ENCODE measurements at places on chromosomes 11 and 22.
A peak's percentile ranks its signal among the peaks of the same experiment; 100 is the strongest.

GRCh38 chr11:17649261-17649660 is 70.1 kb upstream of the MYOD1 start:
- no peak for DNase-seq

DNA sequence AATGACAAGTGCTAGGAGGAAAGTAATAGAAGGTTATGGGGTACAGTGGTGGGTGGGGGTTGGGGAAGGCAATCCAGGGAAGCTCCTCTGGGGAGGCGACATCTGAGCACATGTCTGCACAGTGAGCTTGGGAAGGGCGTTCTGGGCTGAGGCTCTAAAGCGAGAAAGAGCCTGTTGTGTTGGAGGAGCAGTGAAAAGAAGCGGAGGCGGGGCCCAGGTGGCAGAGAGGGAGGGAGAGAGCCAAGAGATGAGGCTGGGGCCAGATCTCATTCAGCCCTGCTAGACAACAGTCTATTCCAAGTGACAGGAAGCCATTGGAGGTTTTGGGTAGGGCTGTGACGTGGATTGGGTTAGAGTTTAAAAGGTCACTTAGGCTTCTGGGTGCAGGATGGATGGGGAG is 55.3 kb upstream of the PARVG start:
- no peak for DNase-seq

- DNase-seq: no peak
Observed at GRCh38 chr11:35911013-35911412, 32.8 kb upstream of the LDLRAD3 start.

DNA sequence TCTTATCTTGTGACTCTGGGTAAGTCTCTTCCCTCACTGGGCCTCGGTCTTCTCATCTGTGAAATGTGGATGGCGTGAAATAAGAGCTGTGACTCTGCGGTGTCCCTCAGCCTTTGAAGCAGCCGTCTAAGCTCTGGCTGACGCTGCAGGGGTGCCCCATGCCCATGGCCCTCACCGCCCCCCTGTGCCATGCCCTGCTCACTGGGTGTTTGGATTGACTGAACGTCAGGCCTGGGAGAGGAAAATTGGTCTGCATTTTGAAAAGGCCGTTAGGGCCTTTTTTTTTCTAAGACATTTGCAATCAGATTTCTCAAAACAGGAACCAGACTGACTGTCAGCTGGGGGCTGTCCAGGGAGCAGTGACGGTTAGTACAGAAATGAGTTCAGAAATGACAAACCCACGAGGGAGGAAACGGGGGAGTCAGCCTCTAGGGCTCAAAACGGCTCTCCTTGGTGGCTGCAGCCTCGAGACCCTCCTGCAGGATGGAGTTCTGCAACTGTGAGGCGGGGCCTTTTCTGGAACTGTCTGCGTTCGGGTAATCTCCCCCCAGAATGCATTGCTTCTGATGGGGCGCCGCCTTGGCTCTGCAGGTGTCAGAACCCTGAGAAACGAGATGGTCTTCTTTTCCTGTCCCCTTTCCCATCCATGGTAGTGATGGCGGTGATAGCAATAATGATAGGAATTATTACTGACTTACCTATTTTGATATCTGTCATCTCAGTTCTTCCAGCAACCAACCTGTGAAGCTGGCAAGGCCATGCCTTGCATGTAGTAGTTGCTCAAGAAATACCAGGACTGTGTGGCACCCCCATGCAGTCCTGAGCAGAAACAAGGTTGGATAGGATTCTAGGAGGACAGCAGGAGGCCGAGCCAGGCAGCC is 2.0 kb downstream of the GRK2 start:
- peak; percentile 68 for DNase-seq

- peak; percentile 71 for DNase-seq
Observed at GRCh38 chr11:123429913-123430720, at the start of gene GRAMD1B. GRAMD1B (plus strand) TSS chr11:123430269; CDS start chr11:123430793, 524 bp downstream.

DNA sequence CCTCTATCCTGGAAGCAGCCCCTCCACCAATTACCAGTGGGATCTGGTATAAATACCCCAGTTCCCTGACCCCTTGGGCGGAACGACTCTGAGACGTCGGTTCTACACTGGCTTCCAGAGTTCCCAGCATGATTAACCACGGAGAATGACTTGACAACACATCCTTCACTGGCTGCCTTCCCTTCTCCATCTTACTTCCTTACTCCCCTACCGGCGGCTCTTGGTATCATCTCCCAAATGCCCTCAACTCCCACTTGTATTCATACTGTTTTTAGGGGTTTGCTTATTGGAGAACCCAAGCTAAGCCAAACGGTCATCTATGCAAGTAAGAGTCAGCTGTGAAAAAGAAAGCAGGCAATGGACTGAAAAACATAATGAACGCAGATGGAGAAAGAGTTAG is 56.1 kb downstream of the APOL3 start:
- no peak for DNase-seq

- no peak for DNase-seq
Observed at GRCh38 chr11:11786234-11786633, 55.5 kb upstream of the USP47 start.

GRCh38 chr11:94997437-94997836 is 23.9 kb downstream of the KDM4D start:
- no peak for DNase-seq

DNA sequence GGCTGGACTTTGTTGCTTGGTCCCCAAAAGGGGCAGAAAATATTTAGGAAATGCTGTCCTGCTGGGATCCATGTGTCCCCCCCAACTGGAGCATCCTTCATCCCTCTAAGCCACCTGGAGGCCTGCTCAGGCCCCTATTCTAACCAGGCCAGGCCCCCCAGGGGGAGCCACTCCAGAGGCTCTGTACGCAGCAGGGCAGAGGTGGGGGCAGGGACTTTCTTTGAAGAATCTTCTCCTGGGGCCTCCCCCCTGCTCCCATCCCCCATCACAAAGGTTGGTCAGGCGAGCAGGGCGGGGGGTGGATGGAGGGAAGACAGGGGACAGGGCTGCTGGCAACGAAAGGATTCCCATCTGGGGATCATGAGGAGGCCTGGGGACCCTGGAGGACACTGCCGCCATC is 170.8 kb downstream of the MN1 start:
- DNase-seq: no peak

DNA sequence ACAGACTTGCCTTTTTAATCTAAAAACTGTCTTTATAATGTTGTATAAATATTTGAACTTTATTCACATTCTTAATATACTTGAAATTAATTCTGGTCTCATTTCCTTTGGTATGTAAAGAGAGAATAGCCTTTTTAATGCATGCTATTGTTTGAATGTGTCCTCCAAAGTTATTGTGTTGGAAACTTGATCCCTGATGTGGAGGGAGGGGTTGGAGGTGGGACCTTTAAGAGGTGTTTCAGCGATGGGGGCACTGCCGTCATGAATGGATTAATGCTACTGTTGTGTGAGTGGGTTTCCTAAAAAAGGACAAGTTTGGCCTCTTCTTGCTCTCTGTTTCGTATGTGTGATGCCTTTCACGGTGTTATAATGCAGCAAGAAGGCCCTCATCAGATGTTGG is 131.7 kb downstream of the DDX10 start:
- no peak for DNase-seq

GRCh38 chr11:3000032-3000961 is 8.2 kb upstream of the NAP1L4 start:
- no peak for DNase-seq

DNA sequence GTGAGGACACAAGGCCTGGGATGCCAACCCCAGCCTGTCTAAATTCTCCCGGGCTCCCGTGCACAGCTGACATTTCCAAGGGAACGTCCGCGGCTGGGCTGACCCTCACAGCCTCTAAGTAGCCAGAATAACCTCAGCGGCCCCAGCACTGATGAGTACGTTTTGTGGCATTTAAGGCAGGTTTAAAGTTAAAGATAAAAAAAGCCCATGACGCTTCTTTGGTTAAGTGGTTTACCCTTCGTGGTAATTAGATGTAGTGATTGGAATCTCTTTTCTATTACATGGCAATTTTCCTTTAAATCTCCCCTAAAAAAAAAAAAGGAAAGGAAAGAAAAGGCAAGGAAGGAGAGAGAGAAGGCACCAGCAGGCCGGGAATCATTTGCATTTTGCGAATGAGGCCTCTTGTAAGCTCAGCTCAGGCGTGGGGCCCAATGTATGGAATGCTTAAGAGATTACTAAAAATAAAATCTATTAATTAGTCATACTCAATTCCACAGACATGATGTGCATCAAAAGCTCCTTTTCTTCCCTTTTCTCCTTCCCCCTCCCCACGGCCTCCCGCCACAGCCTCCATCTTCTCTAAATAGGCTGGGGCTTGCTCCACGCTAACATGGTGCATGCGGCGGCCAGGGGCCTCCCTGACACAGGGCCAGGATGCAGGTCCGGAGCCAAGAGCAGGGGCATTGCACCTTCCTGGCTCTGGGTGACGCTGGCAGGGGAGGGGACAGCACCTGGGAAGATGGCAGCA is 44.1 kb downstream of the MACROD1 start:
- no peak for DNase-seq

GRCh38 chr11:8059571-8060011 is 21.4 kb upstream of the TUB start:
- DNase-seq: no peak

DNA sequence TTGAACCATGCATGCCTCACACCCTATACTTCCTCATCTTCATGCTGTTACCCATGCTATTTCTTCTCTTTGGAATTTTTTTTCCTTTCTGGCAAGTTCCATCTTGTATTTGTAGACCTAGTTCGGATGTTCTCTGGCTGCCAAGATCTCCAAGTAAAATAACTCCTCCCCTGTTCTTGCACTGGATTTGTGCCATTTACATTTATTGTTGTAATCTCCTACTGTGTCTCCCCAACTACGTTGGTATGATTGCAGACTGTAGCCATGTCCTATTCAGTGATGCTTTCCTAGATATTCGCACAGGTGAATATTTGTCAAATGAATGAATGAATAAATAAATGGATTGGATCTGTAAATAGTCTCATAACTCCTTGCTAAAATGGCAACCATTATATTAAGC is 546.0 kb downstream of the MN1 start:
- no peak for DNase-seq

DNA sequence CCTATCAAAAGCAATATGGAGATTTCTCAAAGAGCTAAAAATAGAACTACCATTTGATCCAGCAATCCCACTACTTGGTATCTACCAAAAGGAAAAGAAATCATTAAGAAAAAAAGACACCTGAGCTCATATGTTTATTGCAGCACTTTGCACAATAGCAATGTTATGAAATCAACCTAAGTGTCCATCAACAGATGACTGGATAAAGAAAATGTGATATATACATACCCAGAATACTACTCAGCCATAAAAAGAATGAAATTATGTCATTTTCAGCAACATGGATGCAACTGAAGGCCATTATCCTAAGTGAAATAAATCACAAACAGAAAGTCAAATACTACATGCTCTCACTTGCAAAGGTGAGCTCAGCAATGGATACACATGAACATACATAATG is 1565.5 kb upstream of the RAG2 start:
- no peak for DNase-seq

DNA sequence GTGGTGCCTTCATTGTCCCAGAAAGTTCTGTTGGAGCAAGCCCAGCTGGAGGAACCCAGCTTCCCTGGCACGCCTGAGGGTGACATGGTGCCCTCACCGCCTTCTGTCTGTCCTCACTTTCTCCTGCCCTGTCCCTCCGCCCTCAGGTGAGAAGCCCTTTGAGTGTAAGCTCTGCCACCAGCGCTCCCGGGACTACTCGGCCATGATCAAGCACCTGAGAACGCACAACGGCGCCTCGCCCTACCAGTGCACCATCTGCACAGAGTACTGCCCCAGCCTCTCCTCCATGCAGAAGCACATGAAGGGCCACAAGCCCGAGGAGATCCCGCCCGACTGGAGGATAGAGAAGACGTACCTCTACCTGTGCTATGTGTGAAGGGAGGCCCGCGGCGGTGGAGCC is 46.0 kb upstream of the NNMT start:
- DNase-seq: no peak

DNA sequence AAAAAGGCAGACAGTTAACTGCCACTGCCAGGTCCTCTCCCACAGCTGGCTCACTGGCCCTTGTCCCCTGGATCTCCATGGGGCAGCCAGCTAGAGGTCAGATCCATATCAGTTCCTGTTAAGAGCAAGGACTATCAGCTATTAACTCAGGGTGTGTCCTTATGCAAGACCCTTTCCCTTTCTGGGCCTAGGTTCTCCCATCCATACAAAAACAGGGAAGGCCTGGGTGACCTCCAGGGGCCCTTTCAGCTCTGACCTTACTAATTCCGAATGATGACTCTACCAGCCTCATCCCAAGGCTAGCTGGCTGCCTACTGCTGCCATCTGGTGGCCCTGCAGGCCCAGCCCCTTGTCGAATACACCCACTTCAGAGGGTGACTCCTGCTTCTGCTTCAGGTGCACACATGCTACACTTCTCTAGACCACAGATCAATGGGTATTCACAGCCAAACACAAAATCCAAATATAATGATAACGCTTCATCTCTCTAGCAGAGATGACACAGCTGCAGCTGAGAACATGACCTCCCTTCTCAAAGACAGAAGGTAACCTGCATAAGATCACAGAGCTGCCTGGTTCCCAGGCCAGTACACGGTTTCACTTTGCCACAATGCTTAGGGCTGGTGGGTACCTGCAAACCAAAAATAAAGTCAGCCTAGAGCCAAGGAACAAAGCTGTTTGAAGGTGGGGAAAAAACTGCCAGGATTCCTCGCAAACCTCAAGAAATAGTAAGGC is 34.1 kb downstream of the SERGEF start:
- DNase-seq: no peak

DNA sequence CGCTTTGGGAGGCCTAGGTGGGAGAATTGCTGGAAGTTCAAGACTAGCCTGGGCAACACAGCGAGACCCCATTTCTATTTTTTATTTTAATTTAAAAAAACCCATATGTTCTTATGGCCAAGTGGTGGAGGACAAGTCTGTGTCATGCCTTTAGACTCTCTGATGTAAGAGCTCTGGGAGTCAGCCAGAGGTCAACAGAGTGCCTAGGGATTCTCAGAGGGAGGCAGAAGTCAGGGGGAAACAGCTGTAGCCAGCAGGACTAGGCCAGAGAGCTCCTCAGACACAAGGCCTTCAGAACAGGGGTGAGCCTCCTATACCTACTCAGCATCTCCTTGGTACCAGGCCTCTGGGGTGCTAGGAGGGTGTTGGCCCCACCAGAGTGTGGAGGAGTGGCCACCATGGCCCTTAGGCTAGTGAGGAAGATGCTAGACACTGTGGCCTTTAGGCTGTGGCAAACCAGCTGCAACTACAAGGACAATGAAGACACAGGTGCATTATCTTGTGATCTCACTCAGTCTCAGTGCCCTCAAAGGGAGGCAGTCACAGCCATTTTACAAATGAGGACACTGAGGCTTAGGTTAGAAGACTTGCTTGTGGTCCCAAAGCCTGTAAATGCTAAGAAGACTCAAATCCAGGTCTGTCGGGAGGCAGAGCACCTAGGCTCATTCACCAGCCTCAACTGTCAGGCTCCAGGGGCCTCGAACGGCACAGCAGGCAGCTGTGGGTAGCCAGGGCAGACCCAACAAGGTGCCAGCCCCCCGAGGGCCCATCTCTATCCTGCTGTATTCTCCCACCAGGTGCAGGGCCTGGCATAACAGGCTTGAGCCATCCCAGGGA is 5.0 kb downstream of the ZP1 start:
- no peak for DNase-seq

GRCh38 chr11:31369348-31370329 is at the start of the genes DCDC1 and DNAJC24:
DCDC1 (minus strand) TSS chr11:31369739; CDS start chr11:31328280, 41,459 bp downstream.
DNAJC24 (plus strand) TSS chr11:31369860; CDS start chr11:31370749, 889 bp downstream.
- DNase-seq: peak; percentile 94

Measured in CD4-positive, alpha-beta T cell treated with Interleukin-2 at 100 ng/mL for 4 hours (primary cell).